ENCODE measurements at places on chromosomes 2 and 18.

DNA sequence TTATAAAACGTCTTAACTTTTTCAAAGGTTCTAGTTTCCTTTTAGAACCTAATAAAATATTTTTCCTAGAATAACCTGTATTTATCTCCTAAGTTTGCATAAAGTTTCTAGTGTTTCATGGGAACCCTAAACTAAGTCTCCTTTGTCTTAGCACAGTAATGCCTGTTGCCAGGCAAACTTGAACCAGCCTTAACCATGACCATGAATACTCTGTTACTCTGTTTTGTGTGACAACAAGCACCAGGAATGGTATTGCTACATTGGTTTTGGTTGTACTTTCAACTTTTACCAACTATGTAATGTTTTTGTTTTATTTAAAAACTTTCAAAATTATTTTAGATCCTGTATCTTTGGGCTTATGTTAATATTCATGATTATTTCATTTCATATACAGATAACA, 137.6 kb downstream of the CERS6 start:
- no peak for DNase-seq

DNA sequence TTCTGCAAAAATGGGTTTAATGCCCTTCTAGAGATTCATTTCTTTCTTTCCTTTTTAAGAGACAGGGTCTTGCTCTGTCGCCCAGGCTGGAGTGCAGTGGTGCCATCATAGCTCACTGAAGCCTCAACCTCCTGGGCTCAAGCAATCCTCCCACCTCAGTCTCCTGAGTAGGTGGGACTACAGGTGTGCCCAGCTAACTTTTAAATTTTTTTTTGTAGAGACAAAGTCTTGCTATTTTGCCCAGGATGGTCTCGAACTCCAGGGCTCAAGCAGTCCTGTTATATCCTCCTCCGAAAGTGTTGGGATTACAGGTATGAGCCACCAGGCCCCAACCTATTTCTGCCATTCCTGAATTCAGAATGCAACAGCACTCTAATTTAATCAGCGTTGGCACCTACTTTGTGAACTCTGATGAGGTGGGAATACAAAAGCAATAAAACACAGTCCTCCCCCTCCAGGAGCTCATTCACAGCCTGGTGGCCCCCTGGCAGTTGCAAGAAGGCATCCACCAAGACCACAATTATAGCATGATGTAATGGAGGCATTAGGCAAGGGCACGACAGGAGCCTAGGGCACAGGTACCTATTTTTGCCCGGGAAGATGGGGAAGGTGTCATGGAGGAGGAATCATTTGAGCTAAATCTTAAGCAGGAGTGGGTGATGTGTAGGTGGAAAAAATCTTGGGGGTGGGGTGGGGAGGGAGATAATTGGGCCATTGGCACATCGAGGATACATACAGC, 5.1 kb downstream of the RHOB start:
- peak; percentile 12 for DNase-seq

- no peak for DNase-seq
Measured at GRCh38 chr18:68148863-68149262, 566.0 kb downstream of the TMX3 start.

GRCh38 chr2:209688385-209688784, 83.2 kb upstream of the UNC80 start:
- DNase-seq, result no peak

GRCh38 chr2:102506743-102507142, 33.7 kb downstream of the SLC9A4 start:
- no peak for DNase-seq

DNA sequence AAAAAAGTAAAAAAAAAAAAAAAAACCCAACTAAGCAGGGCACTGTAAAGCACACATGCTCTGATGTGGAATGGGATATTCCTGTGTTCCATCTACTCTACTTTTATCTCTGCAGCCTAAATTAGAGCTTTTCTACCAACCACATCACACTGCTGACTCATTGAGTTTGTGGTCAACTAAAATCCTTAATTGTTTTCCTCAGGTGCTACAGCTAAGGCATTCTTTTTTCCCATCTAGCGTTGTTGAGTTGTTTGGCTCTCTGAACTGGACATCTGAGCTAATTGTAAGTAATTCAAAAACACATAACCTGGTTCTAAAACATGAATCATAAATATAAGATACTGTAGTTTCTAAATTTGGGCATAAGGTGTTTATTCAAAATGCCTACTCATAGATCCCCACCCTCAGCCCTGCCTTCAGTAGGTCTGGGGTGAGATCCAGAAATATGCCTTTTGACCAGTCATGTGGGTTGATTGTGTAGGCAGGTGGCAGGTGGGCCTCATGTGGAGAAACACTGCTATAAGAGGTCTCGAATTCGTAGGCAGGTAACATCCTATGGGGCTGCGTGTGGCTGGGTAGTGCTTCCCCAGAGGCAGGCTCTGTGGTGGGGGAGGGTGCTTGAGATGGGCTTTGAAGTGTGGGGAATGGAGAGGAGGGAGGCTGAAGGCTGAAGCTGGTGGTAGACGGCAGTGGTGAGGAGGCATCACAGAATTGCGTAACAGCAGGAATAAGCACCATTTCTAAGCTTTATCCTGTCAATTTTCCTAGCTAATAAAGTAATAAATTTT, 27.2 kb downstream of the ANKRD29 start:
- DNase-seq, result no peak

DNA sequence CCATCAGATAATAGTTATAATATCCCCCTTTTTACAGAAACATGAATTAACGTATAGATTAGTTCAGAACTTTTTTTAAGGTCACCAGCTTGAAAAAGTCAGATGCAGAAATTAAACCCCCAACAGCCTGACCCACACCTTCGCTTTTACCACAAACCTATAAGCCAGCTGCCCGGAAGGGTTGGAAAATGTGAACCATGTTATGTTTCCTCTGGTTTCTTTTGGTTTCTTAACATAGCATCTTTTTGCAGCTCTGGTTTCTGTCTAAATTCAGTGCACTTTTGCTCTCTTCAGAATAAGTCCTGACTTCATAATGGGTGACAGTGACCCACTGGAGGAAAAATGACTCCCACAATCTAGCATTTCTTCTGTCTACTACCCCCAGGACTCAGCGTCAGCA, 381.7 kb upstream of the DDX18 start:
- DNase-seq, result no peak

- DNase-seq, result no peak
Measured at GRCh38 chr2:208103616-208104015, 20.7 kb downstream of the CRYGD start.

- DNase-seq, result no peak
Measured at GRCh38 chr2:237721458-237721857, 77.1 kb upstream of the RBM44 start.

DNA sequence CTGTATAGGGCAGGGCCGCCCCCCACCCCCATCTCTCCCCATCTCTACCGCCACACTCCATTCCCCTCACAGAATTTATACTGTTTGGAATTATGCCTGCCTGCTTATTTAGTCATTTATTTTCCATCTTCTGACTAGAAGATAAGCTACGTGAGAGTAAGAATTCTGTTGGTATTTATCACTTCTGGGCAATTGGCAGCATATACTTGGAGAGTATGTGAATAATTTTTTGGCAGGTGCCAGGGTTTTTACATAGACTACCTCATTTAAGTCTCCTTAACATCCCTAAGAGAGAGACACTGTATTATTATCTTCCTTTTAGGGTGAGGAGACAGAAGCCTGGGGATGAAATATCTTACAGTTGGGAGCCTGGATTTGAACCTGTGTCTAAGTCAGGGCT, 45.0 kb downstream of the SLC4A1AP start:
- no peak for DNase-seq

- DNase-seq, result no peak
Measured at GRCh38 chr2:201784563-201784962, 3.8 kb upstream of the ALS2 start.

GRCh38 chr2:170335351-170335750, 157.4 kb downstream of the MYO3B start:
- DNase-seq, result no peak

DNA sequence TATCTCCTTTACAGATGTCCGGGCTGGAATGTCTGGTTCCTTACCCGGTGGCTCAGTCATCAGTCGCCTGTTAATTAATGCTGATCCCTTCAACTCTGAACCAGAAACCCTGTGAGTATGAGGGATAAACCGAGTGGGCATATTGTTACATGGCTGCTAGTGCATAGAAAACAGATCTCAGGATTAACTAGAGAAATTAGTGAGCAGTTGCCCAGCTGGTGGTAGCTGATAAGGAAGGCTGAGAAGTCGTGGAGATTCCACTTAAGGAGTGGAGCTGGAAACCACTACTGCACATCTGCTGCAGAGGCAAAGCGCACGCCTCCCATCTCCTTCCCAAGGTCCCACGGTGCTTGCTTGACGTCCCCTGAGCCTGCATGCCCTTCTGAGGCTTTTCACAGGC, 97.7 kb downstream of the DGKD start:
- DNase-seq, result no peak

- no peak for DNase-seq
Measured at GRCh38 chr2:241639385-241639784, 1.9 kb downstream of the ATG4B start.
